ENCODE measurements at places on chromosomes 11 and 22.

DNA sequence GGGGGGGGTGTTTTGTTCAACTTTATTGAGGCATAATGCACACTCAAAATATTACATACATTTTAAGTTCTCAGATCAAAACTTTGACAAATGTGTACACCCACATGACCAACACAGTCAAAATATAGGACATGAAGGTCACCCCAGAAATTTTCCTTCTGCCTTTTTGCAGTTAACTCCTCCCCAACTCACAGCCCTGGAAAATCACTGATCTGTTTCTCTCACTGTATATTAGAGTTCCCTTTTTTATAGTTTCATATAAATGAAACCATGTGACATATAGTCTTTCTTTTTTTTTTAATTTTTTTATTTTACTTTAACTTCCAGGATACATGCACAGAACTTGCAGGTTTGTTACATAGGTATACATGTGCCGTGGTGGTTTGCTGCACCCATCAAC is 4.6 kb downstream of the TMPRSS5 start:
- no peak for DNase-seq

DNA sequence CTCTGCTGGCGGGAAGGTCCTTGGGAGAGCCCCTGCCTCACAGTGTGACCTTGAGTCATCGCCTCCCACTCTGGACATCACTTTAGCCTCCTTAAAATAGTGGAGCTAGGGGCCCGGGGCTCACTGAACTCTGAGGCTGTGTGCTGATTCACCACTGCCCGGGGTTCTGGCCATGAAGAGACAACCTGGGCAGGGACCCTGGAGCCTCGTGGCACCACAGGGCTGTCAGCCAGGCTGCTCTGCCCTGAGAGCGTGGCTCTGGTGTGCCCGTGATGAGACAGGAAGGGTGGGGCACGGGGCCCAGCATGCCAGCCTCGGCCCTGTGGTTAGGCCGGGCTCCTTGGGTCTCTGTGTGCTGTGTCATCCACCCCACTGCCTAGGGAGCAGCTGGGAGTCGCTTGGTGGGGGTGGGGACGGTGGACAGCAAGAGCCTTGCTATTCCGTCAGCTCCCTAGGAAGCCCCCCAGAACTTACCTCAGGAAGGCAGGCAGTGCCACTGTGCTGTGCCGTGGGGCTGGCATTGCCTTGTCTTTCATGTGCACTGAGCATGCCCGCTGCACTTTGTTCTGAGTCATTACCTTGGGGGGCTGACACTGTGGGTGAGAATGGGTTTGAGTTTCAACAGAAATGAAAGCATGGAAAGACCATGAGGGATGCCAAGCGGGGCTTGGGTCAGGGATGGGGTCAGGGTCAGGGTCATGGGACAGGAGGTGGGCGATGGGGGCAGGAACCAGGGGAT is 31.7 kb downstream of the TPCN2 start:
- no peak for DNase-seq

GRCh38 chr11:44475114-44475686 is 90.3 kb upstream of the CD82 start:
- DNase-seq, result no peak

DNA sequence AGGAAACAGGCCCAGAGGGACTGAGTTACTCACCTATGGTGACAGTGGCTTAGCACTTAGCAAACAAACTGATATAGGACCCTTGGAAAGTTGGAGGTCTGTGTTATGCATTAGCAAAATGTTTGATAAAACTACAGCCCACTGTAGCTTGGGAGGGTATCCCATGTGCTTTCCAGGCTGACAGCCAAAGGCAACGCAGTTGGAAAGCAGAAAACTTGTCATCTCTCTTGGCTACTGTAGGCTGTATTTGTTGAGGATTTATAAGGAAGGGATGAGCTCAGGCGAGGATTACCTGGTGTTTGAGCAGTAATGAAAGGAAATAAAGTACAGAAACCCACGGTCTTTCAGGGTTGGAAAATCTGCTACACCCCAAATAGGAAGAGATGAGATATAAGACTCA is 23.8 kb downstream of the SDHAF2 start:
- DNase-seq, result no peak

GRCh38 chr11:15615398-15616096 is 500.8 kb downstream of the INSC start:
- DNase-seq, result no peak

DNA sequence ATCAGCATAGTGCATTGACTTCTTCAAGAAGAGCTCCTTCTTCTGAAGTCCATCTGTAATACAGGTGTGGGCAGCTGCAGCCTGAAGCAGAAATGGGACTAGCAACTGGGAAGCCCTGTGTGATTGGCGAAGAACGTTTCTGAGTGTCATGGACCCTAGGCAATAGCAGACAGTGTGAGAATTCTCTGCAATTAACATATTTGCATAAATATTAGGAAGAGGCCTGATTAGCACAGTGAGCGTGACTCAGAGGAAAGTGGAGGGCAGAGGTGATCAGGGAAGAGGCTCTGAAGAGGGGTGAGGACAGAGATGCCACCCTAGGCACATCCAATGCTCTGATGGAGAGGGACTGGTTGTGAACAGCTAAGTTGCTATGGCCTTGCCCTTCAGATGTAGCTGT is 171.2 kb upstream of the ZBED5 start:
- no peak for DNase-seq

GRCh38 chr11:113907152-113907551 is 2.6 kb downstream of the HTR3B start:
- DNase-seq, result no peak

Measured in BE2C (cell line).